ENCODE measurements at places on chromosomes 1 and 21.

- H3K4me3 ChIP-seq, result no peak overlapping the region
- H3K27me3 ChIP-seq, result no peaks in the 10 kb centered on the region
- no peaks in the 10 kb centered on the region for H3K4me1 ChIP-seq
- DNase-seq, result no peak
- H3K36me3 ChIP-seq, result no peaks in the 10 kb centered on the region
Observed at GRCh38 chr21:44531606-44532564, 8.1 kb downstream of the KRTAP10-1 start.

- H3K36me3 ChIP-seq, result no peaks in the 10 kb centered on the region
- no peak overlapping the region for H3K4me3 ChIP-seq
- peaks cover 6% of the 10 kb centered on the region for H3K4me1 ChIP-seq
- H3K27me3 ChIP-seq, result no peaks in the 10 kb centered on the region
- DNase-seq, result no peak
Observed at GRCh38 chr1:172867216-172867818, 183.4 kb downstream of the TNFSF18 start.

GRCh38 chr1:32541064-32541566 lies 1.9 kb downstream of the ZBTB8A start:
- peaks cover 11% of the 10 kb centered on the region for H3K4me1 ChIP-seq
- no peak overlapping the region for H3K4me3 ChIP-seq
- DNase-seq, result no peak

DNA sequence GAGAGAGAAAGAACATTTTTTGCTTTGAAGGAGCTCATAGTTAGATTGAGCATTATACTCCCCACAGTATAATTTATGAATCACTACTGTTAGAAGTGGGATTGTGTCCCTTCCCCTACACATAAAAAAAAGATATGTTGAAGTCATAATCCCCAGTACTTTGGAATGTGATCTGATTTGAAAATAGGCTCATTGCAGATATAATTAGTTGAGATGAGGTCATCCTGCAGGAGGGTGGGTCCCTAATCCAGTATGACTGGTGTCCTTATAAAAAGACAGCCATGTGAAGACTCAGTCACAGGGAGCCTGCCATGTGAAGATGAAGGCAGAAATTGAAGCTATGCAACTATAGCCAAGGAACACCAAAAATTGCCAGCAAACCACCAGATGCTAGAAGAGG lies 76.4 kb downstream of the TGFB2 start:
- no peaks in the 10 kb centered on the region for H3K27me3 ChIP-seq
- H3K36me3 ChIP-seq, result no peaks in the 10 kb centered on the region
- no peak for DNase-seq
- H3K27ac ChIP-seq, result no peak overlapping the region
- no peak overlapping the region for H3K4me3 ChIP-seq

DNA sequence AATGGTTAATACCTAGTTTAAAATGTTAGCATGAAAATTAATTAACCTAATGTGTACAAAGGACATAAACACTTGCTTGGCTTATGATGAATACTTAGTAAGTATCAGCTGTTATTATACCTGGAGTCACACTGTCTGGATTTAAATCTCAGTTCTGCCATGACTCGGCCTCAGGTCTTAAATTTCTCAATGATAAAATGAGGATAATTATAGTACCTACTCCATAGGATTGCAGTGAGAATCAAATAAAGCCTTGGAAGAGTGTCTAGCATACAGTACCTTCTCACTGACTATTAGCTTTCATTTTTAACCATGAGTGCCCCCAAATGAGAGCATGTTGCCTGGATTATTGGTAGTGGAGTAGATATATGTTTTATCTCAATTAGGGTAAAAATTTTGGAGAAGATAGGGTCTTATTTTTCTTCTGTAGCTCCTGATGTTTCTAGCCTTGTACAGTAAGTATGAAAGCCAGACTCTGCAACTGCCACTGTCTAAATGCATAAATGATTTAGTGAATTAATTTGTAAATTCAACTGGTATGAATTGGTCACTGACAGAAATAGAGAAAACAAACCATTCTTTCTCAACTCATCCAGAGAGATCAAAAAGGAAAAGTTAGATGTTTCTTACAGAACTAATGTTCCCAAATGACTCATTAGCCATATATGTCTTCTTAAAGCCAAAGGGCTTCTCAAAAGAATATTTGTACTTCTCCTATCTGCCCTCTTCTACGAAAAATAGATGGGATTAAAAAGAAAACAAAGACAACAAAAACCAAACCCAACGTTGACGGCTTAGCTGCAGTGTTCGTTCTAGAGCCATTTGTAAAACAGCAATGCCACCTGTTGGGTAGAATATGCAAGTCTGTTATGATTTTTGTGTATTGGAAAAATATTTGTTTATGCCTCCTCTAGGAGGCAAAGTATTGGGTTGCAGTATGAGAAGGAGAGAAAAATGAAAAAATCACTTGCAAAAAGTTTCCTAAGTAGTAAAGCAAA lies 53.8 kb upstream of the MROH9 start:
- H3K4me3 ChIP-seq, result no peak overlapping the region
- no peaks in the 10 kb centered on the region for H3K4me1 ChIP-seq
- no peaks in the 10 kb centered on the region for H3K27me3 ChIP-seq
- no peaks in the 10 kb centered on the region for H3K36me3 ChIP-seq
- DNase-seq, result no peak
- H3K27ac ChIP-seq, result no peak overlapping the region

Data from T-cell (primary cell).